A549 treated with RU486 at 1 μM for 4 hours (cell line): ENCODE measurements at places on chromosomes 1 and 21. TPM values are rescaled to one million over a fixed set of nuclear protein-coding genes. Genes with fewer than 3 reads are reported as not detected.

CDCA8 gene
- total RNA-seq: 46.5 to 51.6 TPM (median 50.2 TPM) in 5 replicates

C1orf56 gene
- 4.7 to 8.8 TPM (median 7.3 TPM) in 5 replicates for total RNA-seq

C1orf226 gene
- total RNA-seq: 0.77 to 1.2 TPM (median 0.96 TPM) in 5 replicates

PLEKHA6 gene
- total RNA-seq: 16.9 to 32.3 TPM (median 25.3 TPM) in 5 replicates

ASCL5 gene
- total RNA-seq: 0.15 to 0.20 TPM in 2 of 5 replicates, not detected in the others

CELA3B gene
- total RNA-seq: not detected in 5 replicates

RIPPLY3 gene
- 0.40 to 0.77 TPM (median 0.59 TPM) in 5 replicates for total RNA-seq

TRIM17 gene
- total RNA-seq: not detected in 5 replicates

CHI3L1 gene
- total RNA-seq: not detected in 5 replicates

PLA2G4A gene
- total RNA-seq: 5.9 to 12.5 TPM (median 9.9 TPM) in 5 replicates

C8B gene
- not detected in 5 replicates for total RNA-seq
